ENCODE measurements at places on chromosomes 12 and 14.

- no peak for DNase-seq
These were observed 434.1 kb upstream of the OR4E1 start for GRCh38 chr14:22107753-22108152.

DNA sequence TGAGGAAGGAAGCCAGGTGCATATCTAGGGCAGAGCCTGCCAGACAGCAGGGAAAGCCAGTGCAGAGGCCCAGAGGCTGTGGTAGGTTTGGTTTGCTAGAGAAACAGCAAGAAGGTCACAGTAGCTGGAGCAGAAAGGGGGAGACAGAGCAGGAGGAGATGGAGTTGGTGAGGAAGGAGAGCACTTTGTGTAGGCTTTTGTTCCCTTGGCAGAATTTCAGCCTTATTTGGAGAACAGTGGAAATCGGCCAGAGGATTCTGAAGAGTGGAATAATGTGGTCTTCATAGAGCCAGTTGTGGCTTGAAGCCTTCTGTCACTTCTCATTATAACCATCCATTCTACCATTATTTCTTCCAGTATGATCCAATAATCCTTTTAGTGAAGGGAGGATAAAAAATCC lies 212.9 kb upstream of the FAR2 start:
- DNase-seq: no peak

- DNase-seq: no peak
These were observed 57.1 kb downstream of the PLBD1 start for GRCh38 chr12:14510574-14510973.

DNA sequence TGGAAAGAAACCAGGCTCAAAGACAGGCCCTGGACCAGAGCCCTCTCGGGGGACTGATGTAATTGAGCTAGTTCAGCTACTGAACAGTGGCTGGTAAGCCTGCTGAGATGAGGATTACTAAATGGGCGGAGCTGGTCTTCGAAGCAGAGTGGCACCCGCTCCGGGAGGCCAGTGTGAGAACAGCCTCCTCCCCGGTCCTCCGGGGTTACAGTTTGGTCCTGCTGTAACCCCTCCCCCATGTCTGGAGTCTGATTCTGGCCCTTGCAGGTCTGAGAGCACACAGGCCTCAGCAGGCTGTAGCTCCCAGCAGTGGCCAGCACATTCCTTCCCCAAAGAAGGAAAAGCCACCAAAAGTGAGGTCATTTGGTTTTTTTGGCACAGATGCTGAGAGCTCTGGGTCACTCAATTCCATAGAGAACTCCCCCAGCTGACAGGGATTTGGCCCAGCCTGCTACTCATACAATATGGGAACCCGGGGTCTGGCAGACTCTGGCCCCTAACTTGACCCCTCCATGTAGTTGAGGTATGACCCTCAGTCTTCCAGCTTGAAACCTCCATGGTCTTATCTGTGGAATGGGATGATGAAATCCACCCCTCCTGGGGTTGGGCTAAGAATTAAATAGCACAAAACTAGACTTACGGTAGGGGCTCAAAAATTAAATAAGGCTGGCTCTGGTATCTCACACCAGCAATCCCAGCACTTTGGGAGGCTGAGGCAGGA lies 39.0 kb downstream of the ACTN1 start:
- DNase-seq: no peak

DNA sequence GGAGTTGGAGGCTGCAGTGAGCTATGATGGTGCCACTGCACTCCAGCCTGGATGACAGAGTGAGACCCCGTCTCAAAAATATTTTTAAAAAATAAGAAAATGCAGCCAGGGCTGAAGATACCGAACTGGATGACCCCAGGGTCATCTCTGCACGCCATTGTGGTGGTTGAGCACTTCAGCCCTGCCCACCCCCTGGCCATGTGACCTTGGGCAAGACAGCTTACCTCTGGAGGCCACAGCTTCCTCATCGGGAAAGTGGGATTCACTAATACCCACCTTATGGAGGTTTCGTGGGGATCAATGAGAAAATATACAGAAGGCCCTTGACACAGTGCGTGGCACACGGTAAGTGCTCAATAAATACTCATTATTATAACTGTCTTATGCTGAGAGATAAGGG lies 25.5 kb downstream of the MVK start:
- DNase-seq: no peak

GRCh38 chr14:102692334-102692733 lies 84.9 kb upstream of the TRAF3 start:
- DNase-seq: no peak

DNA sequence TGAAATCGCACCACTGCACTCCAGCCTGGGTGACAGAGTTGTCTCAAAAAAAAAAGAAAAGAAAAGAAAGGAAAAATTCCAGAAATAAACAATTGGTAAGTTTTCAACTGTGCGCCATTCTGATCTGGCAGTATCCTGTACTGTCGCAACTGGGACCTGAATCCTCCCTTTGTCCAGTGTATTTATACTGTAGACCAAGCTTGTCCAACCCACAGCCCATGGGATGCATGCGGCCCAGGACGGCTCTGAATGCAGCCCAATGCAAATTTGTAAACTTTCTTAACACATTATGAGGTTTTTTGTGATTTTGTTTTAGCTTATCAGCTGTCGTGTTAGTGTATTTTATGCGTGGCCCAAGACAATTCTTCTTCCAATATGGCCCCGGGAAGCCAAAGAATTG lies 84.7 kb downstream of the TMCC3 start:
- no peak for DNase-seq

GRCh38 chr14:100651999-100652508 lies 64.8 kb upstream of the BEGAIN start:
- DNase-seq: no peak

- DNase-seq: no peak
These were observed 455.5 kb upstream of the MGAT4C start for GRCh38 chr12:86711731-86712130.

DNA sequence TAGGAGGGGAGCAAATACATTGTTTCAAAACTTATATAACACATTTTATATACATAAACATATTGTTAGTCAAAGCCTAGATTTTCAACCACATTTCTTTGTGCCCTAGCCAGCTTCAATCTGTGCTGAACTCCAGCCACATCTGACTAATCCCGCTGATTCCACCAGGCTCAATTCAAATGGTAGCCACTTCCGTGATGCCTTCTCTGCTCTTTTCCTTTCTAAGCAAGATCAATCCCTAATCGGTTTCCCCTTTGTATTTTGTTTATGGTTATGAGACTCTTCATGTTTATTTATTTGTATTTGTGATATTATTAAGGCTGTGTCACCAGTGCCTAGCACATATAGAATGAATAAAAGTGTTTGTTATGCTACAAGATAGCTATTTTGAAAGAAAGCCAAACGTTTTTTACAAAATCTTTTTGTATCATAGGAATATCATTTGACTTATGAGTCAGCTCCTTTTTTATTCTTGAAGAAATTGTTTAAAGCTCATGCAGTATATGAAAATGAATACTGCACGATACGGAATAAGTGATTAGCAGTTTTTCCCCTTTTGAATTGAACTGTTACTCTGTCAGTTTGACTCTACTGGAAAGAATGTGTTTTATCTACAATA lies 110.2 kb downstream of the PLEKHA5 start:
- DNase-seq: no peak

DNA sequence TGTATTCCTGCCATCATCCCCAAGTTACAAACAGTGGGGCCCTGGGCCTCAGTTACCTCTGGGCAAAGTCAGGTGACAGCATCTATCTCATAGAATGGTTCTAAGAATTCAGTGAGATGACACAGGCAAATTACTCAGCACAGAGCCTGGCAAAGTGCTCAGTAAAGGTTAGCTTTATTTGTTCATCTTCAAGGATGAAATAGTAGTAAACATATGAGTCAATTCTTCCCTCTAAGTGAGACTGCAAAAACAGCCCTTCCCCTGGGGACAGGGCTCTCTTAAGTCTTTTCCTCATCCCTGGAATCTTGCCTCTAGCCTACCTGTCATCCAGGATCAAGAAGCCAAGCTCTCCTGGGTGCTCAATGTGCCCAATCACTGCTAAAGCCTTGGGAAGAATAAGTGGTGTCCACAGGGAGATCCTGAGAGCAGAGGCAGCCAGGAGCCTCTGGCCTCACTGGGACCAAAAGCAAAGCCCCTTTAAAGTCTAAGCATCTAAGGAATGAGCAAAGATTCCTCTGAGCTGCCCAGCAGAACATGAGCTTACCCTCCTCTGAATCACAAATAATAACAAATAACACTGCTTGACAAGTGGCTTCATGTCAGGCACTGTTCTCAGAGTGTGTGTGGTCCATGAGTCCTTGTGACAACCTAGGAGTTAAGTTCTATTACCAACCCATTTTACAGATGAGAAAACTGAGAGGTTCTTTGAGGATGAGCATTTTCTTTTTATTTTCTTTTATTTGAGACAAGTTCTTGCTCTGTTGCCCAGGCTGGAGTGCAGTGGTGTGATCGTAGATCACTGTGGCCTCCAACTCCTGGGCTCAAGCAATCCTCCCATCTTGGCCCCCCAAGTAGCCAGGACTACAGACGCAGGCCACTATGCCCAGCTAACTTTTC lies 12.1 kb downstream of the NUAK1 start:
- DNase-seq: no peak

GRCh38 chr12:9064815-9065606 lies 50.7 kb downstream of the A2M start:
- DNase-seq: no peak

GRCh38 chr14:38255408-38255672 lies 553 bp downstream of the CLEC14A start:
- DNase-seq: no peak

DNA sequence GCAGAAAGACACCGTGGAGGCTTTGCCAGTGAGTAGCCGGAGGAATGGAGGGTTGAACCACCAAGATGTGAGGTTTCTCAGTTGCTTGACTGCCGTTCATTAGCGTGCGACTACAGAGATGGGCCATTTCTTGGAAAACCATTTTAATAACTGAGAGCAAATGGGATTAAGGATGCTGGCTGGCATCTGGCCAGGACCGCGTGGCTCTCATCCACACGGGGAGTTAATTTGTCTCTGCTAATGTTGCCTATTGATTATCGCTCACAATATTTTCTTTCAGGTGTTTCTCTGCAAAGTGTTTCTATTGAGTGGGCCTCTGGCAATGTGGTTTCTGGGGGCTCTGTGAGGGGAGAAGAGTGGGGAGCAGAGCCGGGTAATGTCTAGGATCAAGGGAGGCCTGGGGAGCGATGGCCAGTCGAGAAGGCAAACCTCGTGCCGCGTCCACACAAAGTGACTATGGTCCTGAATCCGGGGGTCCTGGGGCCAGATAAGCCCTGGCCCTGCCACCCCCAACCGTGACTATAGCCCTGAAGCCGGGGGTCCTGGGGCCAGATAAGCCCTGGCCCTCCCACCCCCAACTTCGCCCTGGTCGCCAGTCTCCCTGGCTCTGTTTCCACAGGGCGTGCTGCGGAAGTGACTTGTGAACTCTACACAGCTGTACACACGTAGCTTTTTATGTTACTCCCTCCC lies 110.6 kb downstream of the PRMT8 start:
- DNase-seq: no peak

GRCh38 chr12:113479590-113480335 lies 8.1 kb upstream of the LHX5 start:
- DNase-seq: peak; percentile 1

- no peak for DNase-seq
These were observed 151.1 kb upstream of the AEBP2 start for GRCh38 chr12:19288161-19288560.

GRCh38 chr12:59803735-59804134 lies 207.9 kb downstream of the SLC16A7 start:
- no peak for DNase-seq

- no peak for DNase-seq
These were observed 28.0 kb upstream of the LRTM2 start for GRCh38 chr12:1792406-1792805.

DNA sequence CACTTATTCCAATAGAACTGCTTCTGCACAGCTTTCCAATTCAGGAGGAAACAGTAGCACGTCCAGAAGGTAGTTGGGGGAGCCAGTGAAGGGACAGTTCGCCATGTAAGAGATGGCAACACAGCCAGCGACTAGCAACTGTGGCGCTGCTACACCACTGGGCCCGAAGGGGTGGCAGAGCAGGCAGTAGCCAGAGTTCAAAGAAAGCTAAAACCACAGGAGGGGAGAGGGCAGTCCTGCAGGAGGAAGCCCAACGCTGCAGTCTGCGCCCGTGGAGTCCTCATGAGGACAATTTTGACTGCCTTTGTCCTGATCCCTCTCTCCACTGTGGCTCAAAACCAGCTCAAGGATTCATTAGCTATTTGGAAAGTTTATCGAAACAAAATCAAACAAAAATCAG lies 591.2 kb downstream of the VRK1 start:
- no peak for DNase-seq

DNA sequence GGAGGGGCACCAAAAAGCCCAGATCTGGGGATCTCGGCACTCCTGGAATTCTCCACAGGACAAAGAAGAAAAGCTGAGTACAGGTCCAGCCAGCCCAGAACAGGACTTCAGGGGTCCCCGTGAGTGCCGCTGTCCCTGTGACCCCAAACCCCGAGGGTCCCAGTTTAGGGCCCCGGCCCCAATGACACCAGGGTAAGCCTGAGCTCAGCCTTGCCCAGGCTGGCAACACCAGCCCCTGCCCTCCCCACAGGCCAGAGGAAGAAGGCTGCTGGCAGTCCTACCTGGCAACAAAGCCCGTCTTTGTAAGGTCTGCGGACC lies 1.8 kb downstream of the CDK2AP1 start:
- DNase-seq: no peak

- DNase-seq: no peak
These were observed 35.8 kb downstream of the BHLHE41 start for GRCh38 chr12:26088998-26089397.

- peak; percentile 77 for DNase-seq
These were observed 61.7 kb upstream of the BCL2L14 start for GRCh38 chr12:12008931-12009611.

DNA sequence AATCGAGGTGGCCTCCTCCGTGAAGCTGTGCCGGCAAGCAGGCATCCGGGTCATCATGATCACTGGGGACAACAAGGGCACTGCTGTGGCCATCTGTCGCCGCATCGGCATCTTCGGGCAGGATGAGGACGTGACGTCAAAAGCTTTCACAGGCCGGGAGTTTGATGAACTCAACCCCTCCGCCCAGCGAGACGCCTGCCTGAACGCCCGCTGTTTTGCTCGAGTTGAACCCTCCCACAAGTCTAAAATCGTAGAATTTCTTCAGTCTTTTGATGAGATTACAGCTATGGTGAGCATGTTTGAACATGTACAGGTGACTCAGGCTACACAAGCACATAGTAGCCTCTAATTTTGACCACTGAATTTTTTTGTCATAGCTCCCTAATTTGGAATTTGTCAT lies 59.7 kb downstream of the ATP2A2 start:
- no peak for DNase-seq
